ENCODE measurements at places on chromosomes 12 and 14.

DNA sequence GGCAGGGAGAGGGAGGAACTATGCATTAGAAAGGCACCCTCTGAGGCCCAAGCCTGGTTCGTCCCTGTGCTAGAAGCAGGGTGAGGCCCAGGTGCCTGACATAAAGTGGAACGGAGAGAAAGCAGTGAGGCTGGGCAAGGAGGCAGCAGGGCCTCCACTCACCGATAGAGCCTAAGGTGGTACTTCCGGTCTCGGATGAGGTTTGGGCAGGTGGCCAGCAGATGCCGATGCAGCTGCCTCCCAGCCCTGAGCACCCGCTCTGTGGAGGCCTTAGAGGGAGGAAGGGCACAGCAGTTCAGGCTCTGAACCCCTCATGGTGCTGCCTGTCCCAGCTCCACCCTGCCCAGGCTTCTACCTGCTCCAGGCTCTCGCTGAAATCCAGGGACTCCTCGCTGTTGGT is 7.1 kb downstream of the RAPGEF3 start:
- DNase-seq, result no peak

- DNase-seq, result no peak
Measured at GRCh38 chr12:117277875-117278274, 83.6 kb downstream of the NOS1 start.

DNA sequence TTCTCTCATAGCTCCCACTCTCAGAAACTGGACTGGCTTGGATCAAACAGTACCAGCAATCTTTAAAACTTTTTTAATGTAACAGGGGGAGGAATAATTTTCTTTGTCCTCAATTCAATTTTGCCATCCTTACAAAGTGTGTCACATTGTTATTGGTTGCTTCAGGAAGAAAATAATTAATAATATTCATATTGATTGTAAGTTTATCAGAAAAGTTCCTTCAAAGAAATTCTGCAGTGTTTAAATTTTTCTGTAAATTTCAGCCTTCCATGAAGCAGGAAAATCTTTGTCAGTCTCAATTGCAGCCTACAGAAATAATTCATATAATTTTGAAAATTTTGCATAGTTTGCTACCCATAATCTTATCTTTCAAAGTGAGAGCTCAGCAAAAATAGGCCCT is 1119.1 kb upstream of the ATXN7L3B start:
- no peak for DNase-seq

GRCh38 chr14:55715889-55716288 is 135.9 kb downstream of the KTN1 start:
- no peak for DNase-seq

DNA sequence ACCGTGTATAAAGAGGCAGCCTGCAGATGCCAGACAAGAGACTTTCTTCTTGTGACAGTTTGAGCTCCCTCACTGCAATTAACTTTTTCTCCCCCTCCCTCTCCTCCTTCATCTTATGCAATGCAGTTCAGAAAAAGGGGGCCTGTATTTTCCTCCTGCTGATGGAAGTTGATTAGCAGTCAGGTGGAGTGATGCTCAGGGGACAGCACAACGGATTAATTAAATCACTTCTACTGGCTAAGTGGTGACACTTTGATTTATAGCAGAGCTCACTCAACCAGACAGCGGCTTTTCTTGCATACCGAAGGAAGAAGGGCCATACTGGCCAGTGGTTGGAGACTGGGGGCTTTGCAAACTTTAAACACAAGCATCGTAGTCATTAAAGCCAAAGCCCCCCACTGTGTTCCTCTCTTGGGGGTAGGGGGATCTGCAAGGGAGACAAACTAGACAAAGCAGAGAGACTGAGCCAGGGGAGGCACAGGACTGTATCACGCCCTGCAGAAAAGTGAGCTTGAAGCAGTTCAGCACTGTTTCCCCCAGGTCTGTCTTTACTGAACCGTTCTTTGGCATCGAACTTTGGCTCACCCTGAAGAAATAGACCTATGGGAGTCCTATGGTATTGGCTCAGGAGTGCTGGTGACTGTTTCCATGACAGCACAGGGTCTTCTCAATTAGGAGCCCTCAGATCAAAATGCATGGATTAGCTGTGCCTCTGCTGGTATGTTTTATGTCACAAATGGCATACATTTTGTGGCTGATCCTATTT is 47.7 kb downstream of the SPRING1 start:
- no peak for DNase-seq

GRCh38 chr14:63938198-63939005 is 85.6 kb downstream of the SYNE2 start:
- DNase-seq, result no peak

DNA sequence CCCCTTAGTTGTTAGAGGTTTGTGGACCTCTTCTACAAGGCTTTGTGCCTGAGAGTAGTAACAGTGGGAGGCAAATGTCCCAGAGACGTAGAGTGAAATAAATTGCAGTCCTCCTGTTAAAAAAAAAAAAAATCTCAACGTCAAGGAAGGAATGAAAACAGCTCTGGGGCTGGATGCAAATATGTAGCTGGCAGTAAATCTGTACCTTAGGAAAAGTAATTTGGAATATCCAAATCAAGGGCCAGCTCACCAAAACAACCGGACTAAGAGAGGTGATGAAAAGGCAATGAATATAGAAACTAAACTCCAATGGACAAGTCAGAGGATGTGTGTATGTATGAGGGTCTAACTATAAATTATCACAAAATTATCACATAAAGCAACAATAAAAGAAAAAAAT is 27.0 kb downstream of the SINHCAF start:
- no peak for DNase-seq

DNA sequence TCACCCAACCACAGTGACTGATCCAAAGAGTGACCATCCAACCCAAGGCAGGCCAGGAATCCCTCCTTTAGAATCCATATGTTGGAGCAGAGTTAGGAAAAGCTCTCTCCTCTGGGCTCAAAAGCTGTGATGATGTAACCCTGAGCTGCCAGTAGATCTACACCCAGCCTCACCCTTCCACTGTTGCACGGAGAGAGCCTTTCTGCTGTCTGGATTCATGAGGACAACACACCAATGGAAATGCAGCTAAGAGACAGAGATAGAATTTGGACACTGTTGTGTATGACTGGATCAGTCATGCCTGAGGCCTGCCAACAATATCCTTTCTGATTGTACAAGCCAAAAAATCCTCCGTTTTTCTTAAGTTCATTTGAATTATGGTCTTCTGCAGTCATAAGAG is 4.4 kb upstream of the OR6J1 start:
- no peak for DNase-seq

DNA sequence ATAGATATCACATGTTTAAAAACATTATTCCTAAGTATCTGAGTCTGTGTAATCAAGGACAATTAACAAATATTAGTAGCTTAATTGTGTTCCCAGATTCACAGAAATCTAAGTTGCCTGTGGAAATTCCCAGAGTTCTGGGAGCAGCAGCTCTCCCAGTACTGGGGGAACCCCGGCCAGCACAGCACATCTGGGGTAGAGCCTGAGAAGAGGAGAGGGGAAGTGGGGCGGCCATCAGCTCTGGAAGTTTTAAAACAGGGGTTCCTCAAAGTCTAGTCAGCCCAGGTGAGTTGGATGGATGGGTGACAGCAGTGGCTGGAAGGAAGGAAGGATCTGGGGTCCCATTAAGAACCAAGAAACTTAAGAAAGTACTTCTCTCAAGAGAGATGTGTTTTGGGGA is 24.6 kb downstream of the PRICKLE1 start:
- DNase-seq, result no peak

DNA sequence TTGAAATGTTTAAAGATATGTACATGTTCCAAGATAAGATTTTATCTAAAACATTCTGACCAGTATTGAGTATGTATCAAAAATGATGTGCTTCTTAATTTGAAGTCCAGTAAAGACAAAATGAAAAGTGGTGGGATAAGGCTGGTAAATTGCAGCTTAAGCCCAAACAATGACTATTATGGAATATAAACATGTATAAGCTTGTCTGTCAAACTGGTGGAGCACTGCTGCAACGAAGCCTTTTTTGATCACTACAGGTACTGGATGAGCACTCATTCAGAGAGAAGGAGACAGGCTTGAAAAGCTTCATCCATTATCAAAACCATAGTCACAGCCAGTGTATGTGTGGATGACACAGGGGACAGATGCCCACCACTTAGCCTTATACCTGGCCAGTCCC is 138.4 kb downstream of the ATP23 start:
- DNase-seq, result no peak

GRCh38 chr12:88982694-88983093 is 369.6 kb downstream of the DUSP6 start:
- no peak for DNase-seq

- DNase-seq, result no peak
Measured at GRCh38 chr14:23121361-23121771, 2.3 kb upstream of the CEBPE start.

DNA sequence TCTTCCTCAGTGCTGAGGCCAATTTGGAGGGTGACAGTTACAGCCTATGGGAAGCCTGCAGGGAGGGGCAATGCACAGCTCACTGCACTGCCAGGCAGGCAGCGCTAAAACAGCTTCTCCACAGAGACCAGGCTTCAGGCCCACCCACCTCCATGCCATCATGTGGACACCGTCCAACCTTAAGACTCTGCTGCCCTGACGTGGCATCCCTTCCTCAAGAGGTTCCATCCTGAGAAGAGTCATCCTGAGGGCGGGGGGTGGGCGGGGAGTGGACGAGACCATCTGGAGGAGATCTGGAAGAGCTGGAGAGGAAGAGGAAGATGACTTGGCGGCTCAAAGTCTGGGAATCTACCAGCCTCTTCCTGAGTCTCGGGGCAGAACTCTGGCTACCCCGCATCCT is 8.4 kb upstream of the ACVRL1 start:
- no peak for DNase-seq

- DNase-seq, result no peak
Measured at GRCh38 chr12:47110718-47111391, 31.1 kb upstream of the AMIGO2 start.

- DNase-seq, result no peak
Measured at GRCh38 chr12:56449622-56449984, 377 bp upstream of the TIMELESS start.

GRCh38 chr14:97177635-97178034 is 380.5 kb downstream of the VRK1 start:
- DNase-seq, result no peak

DNA sequence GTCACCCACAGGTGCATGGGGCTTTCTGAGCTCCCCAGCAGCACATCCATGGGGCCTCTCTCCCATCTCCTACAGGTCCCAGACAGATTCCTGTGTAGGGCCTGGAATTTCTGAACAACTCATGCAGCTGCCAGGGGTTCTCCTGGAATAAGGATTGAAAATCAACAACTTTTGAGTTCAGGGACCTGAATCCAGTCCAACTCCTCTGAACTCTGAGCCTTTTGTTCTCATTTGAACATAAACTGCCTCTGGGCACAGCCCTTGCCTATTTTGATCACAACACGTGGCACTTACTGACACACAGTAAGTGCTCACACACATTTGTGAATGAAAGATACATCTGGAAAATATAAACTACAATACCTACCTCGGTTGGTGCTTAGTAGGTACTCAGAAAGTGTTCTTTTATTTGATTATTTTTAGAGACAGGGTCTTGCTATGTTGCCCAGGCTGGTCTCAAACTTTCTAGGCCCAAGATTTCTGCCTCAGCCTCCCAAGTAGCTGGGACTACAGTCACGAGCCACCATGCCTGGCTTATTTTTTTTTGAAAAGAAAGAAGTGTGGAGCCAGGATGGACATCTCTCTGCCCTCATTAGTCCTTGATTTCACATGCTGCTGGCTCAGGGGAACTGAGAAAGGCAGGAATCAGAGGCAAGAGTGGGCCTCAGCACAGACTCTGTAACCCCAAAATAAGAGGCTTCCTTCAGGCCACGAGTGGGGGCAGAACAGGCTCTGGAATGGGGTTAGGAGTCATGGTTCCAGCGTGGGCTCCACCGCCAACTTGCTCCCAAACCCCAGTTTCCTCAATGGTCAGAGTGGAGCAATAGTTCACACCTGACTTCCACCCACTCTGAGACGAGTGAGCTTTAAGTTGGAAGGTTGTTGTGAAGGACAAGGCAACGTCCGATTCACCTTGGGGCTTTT is 27.0 kb downstream of the SYNE3 start:
- no peak for DNase-seq

DNA sequence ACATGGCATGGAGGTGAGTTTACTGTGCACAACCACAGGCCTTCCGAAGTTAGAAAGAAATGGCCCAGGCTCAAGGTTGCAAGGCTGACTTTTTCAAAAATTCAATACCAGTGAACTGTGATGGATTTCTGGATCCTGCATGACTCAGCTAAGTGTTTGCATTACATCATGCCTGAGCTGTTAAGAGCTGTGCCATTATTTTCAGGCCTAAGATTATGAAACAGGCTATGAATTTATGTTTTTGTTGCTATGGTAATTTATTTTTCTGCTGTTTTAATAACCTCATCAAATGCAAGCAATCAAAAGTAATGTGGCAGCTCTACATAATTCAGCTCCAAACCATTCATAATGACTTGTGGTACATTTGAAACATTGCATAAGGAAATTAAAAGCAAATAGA is 457.7 kb upstream of the TMEM132C start:
- no peak for DNase-seq

DNA sequence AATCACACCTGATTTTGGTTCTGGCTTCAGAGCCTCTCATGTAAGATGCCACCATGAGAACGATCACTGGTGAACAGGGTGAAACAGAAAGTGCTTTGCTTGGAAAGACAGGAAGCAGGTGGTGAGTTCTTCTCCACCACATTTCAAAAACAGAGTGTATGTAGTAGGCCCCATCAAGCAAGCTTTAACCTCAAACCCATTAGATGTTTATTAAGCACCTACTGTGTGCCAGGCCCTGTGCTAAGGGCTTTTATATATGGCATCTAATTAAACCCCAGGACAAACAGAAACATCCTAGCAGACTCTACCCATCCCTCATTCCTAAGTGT is 47.8 kb upstream of the MED13L start:
- no peak for DNase-seq

DNA sequence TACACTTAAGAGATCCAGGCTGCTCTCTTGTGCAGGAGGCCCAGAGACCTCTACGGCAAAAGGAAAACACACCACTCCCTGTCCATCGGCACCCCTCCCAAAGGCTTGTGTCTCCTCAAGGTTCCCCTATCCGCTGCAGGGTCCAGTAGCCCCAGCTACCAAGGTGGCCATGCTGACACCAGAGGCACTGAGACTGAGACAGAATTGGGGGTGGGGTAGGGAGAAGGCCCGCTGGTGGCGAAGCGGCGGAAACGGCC is 590 bp downstream of the DDIT3 start:
- no peak for DNase-seq

DNA sequence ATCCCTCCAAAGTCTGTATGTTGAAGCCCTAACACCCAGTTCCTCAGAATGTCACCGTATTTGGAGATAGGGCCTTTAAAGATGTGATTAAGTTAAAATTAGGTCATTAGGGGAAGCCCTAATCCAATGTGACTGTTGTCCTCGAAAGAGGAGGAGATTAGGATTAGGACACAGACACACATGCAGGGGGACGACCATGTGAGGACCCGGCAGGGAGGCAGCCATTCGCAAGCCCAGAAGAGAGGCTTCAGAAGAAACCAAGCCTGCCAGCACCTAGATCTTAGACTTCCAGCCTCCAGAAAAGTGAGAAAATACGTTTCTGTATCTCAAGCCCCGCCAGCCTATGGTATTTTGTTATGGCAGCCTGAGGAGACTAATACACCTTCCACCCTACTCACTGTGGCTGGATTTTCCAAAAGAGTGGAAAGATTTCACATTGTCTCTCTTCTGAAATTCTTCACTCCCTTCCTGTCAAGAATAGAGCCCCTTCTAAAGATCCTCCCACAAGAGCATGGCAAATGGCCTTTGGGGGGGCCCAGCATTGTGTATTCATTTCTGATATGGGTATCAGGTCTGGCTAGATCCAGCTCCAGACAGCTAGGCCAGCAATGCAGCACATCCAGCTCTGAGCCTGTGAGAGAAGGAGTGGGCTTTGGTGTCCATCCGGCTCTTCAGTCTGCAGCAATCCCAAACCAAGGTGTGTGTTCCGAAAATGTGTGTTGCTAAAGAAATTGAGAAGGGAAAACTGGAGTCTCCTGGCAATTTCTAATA is 15.4 kb upstream of the UBC start:
- DNase-seq, result no peak

Data from stimulated activated CD4-positive, alpha-beta T cell treated with anti-CD3 and anti-CD28 coated beads, TNF-alpha, amount 100 ng/mL, for 48 hours (primary cell).